ENCODE measurements at places on chromosomes 2 and 18.

- no peak for DNase-seq
These were observed 153.8 kb downstream of the ASB1 start for GRCh38 chr2:238580486-238580885.

DNA sequence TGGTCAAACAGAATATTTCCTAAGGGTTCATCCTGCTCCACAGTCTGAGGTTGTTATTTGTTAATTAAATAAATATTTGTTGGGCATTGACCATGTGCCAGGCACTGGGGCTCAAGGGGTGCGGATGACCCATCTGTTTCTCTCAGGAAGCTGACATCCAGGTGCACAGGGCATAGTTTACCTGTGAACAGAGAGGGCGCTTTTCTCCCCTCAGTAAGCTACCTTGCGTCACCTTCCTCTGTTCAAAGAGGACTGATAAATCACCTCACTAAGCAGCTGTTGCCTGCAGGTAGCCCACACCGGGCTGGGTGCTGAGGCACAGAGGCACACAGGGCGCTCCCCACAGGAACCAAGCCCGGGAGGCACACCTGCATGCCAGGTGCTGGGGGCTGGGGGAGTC, 41.6 kb downstream of the SH3RF3 start:
- no peak for DNase-seq

- DNase-seq, result no peak
These were observed 365.0 kb upstream of the TFPI start for GRCh38 chr2:187918996-187919821.

DNA sequence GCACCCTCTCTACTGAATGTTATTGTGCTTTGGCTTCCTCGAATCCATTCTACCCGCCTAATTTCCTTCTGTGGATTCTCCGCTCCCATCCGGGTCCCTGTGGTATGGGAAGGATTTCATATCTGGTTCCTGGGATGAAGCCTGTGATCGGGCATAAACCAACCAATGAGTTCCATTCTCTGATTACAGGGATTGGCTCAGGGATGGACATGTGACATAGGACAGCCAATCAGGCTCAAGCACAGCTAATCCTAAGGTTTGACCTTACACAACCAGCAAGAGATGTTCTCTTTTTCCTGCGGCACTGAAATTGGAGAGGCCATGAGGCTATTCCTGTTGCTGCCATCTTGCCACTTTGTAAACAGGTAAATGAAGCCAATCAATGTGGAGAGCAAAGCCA, 168.1 kb upstream of the SMAD2 start:
- DNase-seq, result no peak

DNA sequence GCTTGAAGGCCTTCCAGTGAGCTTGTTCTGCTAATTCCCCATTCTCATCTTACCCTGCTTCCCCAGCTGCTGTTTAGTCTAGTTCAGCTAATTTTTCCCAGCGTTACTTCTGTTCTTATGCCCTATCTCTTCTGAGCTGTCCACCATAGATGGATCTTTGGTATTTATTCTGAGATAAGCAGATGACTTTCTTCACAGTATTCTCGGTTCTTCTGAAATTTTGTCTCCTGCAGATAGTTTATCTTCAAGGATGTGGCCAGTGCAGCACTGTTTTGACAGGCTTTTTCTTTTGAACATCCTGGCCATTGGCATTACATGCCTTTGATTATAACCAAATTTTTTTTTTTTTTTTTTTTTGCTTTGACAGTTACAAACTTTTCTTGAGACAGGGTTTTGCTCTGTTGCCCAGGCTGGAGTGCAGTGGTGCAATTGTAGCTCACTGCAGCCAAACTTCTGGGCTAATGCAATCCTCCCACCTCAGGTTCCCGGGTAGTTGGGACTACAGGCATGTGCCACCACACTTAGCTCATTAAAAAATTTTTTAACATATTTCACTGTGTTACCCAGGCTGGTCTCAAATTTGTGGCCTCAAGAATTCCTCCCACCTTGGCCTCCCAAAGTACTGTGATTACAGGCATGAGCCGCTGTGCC, 134.2 kb downstream of the WDSUB1 start:
- no peak for DNase-seq

DNA sequence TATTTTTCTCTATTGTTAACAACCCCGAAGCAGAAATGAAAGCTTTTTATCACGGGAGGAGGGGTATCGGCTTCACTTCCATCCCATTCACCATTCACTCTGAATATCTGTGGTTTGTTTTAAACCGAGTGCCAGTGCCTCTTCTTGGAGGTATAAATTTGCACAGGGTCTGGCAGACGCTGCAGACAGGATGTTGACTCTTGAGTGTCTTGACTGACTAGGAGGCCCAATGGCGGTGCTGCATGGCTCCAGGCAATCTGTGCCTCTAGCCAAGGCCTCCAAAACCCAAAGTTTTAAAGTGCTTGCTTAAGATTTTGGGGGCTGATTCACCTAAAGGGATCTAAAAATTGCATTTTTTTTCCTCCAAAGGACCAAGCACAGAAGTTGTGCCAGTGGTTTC, 183.8 kb downstream of the LTBP1 start:
- no peak for DNase-seq

GRCh38 chr2:64062840-64063239, 43.6 kb upstream of the VPS54 start:
- DNase-seq, result no peak

Measured in activated effector memory CD4-positive, alpha-beta T cell treated with anti-CD3 and anti-CD28 coated beads, Interleukin-2, amount 50 U/mL, for 16 hours (primary cell).